Activated CD4-positive, alpha-beta T cell treated with anti-CD3 and anti-CD28 coated beads, Interleukin-2, amount 50 U/mL, for 1 hour (primary cell): ENCODE measurements at places on chromosomes 2 and 18.
A peak's percentile ranks its signal among the peaks of the same experiment; 100 is the strongest.

- no peak for DNase-seq
Measured at GRCh38 chr2:86764661-86765309, 25.9 kb downstream of the CD8A start.

DNA sequence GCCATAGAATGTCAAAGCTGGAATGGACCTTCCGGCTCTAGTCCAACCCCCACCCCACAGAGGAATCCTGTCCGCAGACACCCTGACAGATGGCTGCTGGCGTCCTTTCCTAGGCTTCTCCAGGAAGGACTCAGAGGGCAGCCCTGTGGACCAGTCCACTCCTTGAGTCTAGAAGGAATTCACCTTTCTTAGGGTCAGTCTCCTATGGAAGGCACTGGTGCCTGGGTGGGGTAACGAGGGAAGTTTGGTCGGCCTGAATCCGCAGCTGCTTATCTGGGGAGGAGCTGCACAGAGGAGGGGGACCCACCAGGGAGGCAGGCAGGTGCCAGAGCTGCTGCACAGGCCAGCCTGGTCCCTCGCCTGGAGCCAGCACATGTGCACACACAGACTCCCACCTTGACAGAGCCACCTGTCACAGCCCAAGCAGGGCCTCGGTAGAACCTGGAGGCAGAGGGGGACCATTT, 2.5 kb downstream of the DNMT3A start:
- no peak for DNase-seq

DNA sequence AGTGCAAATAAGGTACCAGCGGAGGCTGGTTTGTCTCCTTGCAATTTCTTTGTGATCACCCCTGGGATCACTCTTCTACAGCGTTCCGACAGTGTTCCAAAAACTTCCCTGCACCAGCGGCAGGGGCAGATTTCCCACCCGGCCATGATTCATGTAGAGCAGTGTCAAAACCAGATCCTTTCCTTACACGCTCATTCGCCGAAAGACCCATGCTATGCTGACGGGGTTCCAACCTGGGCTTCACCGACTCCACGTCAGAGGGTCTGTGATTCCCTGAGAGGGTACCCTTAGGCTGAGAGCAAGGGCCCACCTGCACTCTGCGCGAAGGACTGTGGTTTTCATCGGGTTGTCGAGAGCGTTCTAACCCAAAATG, 423 bp upstream of the TTC27 start:
- peak; percentile 12 for DNase-seq

DNA sequence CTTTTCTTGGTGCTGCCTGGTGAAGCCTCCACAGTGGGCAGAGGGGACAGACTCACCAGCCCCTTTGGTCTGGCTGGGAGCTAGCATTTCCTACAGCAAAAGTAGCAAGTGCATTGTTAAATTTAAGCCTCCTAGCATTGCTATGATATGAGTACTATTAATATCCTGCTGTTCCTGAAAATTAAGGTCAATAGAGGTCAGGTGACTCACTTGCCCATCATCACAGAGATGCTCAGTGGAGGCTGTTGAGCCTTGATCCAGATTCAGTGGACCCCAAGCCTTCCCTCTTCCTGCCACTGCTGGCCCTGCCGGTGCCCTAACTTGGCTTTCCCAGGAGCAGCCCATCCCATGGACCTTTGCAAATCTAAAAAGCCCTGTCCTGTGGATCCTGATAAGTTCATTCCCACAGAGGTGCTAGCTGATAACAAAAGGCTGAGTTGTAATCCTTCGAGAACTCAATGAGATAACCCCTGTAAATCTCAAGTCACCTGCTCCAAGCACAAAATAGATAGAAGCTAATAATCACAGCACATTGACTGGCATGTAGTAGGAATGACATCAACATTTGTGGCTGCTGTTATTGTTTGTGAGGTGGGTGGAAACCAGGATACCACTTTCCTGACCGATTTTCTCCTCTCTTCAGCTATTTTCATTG, 84.4 kb downstream of the THNSL2 start:
- no peak for DNase-seq

- DNase-seq, result no peak
Measured at GRCh38 chr2:196670342-196670741, 30.8 kb downstream of the CCDC150 start.

GRCh38 chr2:241561832-241562231, 3.3 kb downstream of the BOK start:
- DNase-seq, result no peak

DNA sequence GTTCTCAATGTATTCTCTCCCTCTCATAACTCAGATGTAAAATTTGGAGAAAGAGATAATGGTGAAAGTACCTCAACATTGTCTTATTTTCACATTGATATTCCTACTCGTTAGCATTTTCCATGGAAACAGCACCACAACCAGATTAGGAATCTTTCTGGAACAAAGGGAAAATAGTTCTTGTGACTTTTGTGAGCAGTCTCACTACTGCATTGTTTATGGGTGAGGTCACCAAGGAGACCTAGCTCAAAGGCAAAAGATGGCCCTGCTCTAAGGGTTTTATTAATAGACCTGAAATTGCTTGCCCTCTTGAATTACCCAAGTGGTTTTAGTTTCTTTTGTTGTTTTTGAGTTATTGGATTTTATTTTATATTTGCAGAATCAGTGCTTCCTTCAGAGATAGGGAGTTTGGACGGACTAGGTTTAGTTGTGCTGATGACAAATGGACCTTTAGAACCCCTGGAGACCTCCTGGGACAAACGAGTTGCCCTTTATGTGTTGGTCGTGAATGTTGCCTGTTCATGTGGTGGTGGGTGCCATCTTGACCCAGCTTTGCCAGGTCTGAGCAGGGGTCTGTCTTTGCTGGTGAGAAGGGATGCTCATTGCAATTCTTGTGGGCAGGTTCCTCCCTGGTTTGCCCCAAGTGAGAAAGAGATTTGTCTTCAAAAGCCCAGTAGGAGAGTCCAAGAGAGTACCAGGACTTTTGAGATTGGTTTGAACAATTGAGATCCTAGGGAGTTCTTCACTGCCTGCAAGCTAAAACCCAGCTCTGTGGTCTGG, 58.1 kb downstream of the INPP4A start:
- no peak for DNase-seq

- no peak for DNase-seq
Measured at GRCh38 chr2:88667219-88667618, 24.3 kb upstream of the RPIA start.

DNA sequence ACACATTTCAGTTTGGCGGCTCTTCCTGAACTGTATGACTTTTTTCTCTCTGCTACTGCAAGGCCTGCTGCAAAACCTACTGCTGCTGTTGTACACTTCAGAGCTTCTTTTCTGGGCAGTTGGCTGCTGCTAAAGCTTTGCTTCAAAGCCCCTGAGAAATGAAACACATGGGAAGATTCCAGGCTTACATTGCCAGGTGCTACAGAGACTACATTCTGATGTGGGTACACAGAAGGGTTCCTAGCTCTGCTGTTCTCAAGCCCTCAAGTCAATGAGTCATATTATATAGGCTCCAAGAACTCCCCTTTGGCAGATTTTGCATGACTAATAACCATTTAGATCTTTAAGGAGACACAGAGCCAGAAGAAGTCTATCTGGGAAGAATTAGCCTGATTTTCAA, 12.9 kb upstream of the PGAP1 start:
- DNase-seq, result no peak

- no peak for DNase-seq
Measured at GRCh38 chr2:99140056-99140859, 1.2 kb upstream of the C2orf15 start.

GRCh38 chr18:44590956-44591670, 89.6 kb upstream of the SETBP1 start:
- DNase-seq, result no peak

DNA sequence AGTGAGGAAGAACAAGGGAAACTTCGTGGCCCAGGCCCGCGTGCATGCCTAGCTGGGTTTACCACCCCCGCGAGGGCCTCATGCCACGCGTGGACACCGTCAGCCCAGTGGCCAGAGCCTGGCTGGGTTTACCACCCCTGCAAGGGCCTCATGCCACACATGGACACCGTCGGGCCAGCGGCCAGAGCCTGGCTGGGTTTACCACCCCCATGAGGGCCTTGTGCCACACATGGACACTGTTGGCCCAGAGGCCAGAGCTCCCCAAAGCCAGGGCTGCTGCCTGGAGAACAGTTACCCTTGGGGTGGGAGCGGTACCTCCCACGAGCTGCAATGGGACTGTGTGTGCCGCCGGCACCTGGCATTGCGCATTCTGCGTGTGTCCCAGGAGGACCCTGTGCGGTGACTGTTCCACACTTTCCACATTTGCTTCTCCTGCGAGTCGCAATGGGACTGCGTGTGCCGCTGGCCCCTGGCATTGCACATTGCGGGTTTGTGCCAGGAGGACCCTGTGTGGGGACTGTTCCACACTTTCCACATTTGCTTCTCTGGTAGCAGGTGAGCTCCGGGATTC, 105.6 kb upstream of the CTDP1 start:
- DNase-seq, result no peak

GRCh38 chr2:23402205-23402740, 17.3 kb downstream of the KLHL29 start:
- no peak for DNase-seq
